ENCODE measurements at places on chromosomes 16 and 17.

DNA sequence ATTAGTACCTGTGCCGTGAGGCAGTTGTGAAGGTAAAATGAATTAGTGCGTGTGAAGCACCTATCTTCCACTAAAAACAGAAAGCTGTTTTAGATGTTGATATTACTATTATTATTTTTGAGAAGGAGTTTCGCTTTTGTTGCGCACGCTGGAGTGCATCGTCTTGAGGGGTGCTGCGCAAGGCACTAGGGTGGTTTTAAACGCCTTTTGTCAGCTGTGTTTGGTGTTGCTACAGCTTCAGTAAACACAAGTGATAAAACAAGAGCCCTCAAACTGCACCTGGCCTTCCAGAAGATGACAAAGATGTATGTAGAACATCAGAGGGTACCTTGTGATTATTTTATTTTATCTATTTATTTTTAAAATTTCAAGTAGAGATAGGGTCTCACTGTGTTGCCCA, 38.2 kb downstream of the PLCG2 start:
- no peak for DNase-seq

- DNase-seq: no peak
Measured at GRCh38 chr17:68595496-68595895, 5.7 kb downstream of the FAM20A start.

- DNase-seq: peak; percentile 13
Measured at GRCh38 chr17:83041305-83041704, 38.1 kb upstream of the METRNL start.

DNA sequence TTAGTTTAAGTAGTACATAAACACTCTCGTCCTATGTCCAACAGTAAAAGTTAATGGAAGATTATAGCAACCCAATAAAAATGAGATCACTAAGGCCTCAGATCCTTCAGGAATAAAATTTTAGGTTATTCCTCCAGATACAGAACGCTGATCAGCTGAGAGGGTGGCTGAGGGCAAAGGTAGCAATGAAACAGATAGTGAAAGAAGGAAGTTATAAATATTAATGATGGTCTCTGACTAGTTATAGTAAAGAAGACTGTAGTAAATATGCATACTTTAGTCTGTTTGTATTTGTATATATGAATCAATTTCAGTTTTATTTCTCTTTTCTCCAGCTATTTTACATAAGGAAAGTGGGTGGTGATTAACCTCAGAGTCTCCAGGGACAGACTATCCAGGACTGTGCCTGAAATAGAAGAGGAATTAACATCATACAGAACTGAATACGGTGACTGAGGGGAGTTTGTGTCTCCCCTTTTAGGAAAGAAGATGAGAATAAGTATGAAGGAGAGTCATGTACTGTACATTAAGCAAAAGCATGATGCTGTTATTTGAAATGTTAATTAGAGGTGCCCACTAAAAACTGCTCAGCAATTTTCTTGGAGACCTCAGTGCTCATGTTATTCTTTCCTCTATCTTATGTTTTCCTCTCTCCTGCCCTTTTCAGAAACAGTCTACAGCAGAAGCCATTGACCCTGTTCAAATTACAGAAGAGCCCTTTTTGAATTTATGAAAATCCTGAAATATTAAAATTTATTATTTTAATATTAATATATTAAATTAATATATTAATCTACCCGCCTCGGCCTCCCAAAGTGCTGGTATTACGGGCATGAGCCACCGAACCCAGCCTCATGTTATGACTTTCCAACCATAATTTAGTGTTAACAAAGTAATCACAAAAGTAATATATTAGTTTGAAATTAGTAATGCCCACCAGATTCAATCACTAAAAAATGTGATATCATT, 36.5 kb upstream of the DHRS7B start:
- no peak for DNase-seq

DNA sequence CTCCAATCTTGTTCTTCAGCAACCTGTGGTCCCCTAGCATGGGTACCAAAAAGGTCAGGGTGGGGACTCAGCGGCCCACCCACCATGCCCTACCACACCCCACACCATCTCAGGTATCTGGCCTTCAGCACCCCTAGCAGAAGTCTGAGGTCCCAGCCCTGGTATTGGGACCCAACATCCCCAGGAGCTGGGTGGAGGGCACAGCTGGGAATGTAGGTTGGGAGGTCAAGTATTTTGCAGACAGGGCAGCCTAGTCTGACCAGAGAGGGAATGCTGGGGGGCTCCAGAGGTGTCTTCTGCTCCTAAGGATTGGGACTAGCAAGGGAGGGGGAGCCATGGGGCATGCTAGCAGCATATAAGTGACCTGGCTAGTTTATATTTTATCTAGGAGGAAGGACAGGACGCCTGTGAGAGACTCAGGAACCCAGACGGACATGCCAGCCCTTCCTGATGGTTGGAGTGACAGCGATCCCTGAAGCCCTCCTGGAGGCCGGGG, 822 bp upstream of the ADAM11 start:
- no peak for DNase-seq

DNA sequence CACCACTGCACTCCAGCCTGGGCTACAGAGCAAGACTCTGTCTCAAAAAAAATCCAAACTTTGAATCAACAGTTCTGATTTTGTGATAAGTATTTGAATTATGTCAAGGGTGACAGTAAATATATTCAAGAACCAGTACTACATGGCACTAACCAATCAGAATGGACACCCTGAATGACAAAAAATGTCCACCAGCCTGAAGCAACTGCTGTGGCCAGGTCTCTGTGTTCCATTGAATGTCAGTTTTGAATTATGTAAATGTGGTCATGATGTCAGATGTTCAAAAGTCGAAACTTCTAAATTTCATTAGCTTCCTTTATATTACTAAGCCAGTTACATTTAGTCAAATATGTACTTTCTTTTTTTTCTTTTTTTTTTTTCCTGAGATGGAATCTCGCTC, 15.4 kb upstream of the ATXN1L start:
- no peak for DNase-seq

GRCh38 chr16:13517841-13518240, 402.1 kb upstream of the ERCC4 start:
- no peak for DNase-seq

DNA sequence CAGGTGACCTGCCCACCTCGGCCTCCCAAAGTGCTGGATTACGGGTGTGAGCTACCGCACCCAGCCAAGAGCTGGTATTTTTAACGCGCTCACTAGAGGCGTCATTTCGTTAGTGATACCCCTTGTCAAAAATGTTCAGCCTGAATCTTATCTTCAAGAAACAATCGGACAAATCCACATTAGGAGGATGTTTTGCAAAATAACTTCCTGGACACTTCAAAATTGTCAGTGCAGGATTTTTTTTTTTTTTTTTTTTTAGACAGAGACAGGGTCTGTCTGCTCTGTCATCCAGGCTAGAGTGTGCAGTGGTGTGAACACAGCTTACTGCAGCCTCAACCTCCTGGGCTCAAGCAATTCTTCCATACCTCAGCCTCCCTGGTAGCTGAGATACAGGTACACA, 63.0 kb downstream of the RMI2 start:
- DNase-seq: no peak

DNA sequence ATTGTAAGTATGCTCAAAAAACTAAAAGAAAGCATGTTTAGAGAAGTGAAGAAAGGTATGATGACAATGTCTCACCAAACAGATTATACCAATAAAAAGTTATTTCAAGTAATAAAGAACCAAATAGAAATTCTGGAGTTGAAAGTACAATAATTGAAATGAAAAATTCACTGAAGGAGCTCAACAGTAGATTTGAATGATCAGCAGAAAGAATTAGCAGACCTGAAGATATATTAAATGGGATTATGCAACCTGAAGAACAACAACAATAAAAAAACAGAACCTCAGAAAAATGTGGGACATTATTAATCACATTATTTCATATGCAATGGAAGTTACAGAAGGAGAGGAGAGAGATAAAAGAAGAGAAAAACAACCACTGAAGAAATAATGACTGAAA, 57.6 kb downstream of the ABCA8 start:
- no peak for DNase-seq

DNA sequence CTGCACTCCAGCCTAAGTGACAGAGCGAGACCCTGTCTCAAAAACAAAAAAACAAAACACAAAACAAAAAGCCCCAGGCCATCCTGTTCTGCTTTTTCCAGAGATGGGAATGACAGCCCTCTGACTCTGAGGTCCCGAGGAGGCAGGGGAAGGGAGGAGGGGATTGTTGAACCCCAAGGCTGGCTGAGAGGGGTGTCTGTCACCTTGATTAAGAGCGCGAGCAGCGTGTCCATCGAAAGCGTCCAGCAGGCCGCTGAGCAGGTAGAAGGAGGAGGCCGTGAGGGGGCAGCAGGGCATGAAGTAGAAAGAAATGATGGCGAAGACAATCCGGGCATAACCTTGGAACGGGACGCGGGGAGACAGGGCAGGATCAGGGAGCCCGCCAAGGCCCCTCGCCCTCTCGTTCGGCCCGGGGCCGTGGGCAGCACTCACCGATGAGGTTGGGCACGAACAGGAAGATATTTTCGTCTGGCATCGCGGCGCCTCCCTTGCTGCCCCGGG, 593 bp downstream of the CDIPT start:
- no peak for DNase-seq

DNA sequence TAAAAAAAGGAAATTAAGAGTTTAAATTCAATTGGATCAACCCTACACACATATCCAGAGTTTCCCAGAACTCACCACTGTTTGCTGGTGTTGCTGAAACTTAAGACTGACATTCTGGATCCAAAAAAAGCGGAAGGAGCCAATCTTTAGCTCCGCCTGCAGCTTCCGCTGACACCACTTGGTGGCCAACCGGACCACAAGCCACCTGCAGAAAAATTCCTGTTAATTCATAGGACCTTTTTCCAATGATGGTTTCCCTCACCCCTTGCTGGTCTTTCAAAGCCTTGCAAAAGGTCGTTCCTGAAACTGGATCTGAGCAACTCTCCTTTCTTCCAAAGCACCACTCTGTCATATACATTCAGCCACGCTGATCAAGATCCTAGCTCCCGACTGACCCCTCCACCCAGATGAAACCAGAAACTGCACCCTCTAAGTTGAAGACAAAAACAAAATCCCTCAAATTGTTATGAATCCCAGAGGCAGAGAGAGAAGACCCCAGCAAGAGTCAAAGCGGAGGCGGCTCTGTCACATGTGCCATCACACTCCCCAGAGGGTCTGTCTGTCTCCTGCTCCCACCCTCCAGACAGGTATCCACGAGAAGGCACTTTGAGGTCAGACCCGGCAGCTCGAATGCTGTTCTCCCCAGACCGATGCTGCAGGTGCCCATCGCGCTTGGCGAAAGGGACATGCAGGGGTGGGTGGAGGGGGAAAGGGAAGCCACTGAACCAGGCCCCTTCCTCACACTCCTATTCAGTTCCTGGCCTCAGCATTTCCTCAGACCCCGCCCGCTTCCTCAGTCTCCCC, 773 bp downstream of the BLTP2 start:
- peak; percentile 71 for DNase-seq

DNA sequence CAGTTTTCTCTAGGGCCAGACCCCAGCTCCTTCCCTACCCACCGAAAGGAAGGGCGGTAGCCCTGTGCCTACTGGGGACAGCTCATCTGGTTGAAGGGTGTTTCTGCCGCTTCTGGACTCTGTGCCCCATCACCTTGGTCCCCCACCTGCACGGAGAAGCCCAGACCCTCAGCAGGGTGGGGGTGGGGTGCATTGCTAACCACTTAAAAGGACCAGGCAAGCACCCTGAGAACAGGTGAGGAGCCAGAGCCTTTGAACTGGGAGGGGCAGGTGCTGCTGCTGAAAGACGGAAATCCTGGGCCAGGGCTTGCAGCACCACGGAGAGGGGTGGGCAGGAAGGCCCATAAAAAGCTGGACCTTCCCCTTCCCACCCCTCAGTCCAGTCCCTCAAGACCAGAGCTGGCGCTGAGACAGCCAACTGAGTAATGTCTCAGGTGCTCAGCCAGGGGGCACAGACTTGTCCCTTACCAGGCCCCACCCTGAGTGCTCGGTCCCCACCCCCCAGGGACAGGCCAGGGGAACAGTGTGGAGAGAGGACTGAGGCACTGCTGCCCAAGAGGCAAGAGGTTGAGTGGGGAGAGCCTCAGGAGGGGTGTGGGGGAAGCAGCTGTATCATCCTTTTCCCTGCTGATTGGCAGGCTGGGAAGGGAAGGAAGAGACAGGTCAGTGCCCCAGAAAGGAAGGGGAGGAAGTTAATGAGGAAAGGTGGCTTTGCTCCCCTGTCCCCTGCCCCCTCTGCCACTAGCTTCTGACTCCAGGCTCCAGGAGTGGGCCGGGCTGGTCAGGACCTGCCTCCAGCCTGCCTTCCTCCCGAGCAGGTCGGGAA, 10.9 kb upstream of the SP2 start:
- no peak for DNase-seq

DNA sequence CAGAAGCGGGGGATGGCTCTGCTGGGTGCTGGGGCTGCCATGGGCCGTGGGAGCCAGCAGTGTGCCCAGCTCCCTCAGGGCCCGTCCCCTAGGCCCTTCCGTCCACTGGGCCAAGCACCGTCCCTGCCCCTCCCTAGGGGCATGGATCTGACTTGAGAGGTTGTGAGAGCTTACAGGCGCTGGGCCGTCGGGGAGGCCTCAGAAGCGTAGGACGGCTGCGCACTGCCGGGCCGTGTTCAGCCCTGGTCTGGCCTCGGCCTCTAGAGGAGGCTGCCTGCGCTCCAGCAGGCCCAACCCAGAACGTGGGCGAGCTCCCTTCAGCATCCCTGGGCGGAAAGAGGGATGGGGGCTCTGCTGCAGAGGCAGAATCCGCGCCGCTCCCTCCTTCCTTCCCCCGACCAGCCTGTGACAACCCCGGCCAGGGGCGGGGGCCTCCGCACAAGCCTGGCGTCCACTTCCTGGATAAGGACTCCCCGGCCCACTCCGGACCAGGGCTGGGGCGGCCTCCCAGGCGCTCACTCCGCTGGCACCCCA, 685 bp upstream of the MPG start:
- DNase-seq: peak; percentile 72

- DNase-seq: no peak
Measured at GRCh38 chr16:1821861-1822611, 4.6 kb downstream of the HAGH start.

DNA sequence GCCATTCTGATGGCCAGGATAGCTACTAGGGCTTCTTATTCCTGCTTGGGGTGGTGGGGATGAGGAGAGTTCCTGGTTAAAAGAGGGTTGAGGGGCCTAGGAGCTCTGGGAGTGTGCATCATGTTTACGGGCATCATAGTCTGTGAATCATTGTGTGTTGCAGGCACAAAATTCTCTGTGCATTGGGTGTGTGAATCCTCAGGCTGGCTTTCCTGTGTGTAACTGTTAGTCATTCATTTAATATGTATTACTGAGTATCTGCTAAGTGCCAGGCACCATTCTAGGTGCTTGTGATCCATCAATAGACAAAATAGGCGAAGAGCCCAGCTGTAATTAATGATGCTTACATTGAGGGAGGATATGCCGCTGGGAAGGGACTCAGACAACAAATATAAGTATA, 5.8 kb downstream of the PPY start:
- no peak for DNase-seq

DNA sequence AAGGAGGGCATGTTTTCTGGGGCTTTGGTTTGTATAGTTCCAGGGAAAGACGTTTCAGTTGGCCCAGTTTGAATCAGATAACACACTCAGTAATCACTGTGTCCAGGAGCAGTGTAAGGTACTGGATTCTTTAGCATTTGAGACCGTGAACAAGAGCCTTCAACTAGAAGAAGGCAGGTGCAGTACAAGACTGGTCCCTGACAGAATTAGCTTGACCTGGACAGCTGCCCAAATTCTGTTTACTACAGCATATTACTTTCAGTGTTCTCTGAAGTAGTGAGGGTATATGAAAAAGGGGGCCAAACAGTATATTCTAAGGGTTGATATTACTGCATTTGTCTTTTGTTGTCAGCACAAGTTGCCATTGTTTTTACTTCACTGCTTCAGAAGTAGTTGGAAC, 81.3 kb downstream of the COX10 start:
- DNase-seq: no peak

GRCh38 chr17:11506635-11507034, 91.6 kb upstream of the DNAH9 start:
- DNase-seq: no peak

GRCh38 chr16:51544851-51545467, 393.9 kb upstream of the SALL1 start:
- DNase-seq: no peak

Measured in activated effector memory CD4-positive, alpha-beta T cell treated with anti-CD3 and anti-CD28 coated beads, Interleukin-2, amount 50 U/mL, for 16 hours (primary cell).